Esophagus squamous epithelium (tissue), 5 donors: ENCODE measurements at places on chromosomes 7 and 10. TPM values are rescaled to one million over a fixed set of nuclear protein-coding genes. Genes with fewer than 3 reads are reported as not detected.

DNA sequence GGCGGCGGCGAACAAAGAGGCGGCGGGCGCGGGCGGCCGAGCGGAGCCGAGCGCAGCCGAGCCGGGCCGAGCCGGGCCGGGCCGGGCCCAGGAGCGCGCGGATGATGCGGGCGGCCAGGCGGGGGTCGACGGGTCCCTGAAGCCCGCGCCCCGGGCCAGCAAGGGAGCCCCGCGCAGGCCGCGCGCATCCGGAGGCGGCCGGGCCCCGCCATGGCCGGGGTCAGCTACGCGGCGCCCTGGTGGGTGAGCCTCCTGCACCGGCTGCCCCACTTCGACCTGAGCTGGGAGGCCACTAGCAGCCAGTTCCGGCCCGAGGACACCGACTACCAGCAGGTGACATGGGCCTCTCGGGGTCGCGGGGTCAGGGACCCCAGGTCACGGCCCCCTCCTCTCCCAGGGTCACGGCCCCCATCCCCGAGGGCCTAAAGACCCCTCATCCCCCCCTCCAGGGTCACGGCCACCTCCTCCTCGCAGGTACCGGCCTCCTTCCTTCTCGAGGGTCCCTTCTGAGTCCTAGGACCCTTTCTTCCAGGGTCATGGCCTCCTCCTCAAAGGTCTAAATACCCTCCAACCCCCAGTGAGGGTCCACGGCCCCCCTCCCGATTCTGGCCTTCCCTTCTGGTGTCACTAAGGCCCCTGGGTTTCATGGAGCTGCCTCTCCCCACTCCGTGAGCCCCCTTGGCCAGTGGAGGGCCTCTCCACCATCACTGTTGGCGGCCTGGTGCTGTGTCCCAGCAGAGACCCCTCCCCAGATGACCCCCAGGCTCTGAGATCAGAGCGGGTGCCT is at the start of gene TTYH3:
Gene TTYH3, plus strand, starts transcription at position 41 of the 787 bp plus-strand sequence. Its CDS starts 170 bp downstream, at position 211.
- no peak for DNase-seq

GRCh38 chr10:95840121-95840520 is 67.7 kb upstream of the CC2D2B start:
- no peak for DNase-seq

Gene GIMAP8
- 4.0 TPM for total RNA-seq

Gene HOXA2
- total RNA-seq = 1.5 TPM

DNA sequence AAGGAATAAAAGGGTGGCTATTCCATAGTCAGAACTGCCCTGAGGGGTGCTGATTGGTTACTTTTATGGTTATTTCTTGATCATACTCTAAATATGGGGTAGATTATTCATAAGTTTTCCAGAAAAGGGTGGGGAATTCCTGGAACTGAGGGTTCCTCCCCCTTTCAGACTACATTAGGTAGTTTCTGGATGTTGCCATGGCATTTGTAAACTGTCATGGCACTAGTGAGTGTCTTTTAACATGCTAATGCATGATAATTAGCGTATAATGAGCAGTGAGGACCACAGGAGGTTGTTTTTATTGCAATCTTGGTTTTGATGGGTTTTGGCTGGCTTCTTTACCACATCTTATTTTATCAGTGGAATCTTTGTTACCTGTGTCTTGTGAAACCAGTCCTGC is 26.5 kb upstream of the POT1 start:
- no peak for DNase-seq

DNA sequence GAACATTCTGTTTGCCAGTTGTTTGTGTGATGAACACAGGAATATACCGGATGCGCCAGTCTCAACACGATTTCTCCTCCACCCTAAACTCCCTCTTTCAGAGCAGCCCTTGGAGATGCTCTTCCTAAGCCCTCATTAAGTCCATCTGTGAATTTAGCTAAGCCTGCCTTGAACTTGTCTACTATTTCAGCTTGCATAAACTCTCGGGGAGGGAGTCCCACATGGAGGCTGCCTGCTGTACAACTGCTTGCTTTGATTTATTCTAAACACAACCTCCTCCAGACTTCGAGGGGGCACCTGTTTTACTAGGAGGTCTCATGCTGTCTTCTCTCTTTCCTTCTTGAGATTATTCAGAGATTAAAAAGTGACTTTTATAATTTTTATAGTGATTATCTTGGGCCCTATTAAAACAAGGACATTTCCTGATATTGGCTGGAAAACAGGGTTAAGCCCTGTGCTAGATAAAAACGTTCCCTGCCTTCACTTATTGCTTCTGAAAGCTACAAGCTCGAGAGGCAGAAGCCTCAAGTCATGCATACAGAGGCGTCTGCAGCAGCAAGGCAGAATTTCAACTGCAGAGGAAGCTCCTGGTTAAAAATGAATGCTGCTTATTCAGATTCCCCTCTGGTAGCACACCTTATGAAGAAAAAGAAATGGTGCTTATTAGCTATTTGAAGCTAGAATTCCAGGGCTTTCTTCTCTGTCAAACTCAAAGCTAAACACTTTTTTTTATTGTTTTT is 174.3 kb downstream of the FANK1 start:
- DNase-seq = no peak

- DNase-seq = no peak
Measured at GRCh38 chr7:40102897-40103296, 31.5 kb downstream of the MPLKIP start.

- no peak for DNase-seq
Measured at GRCh38 chr7:23275912-23276311, 23.2 kb upstream of the MALSU1 start.

DNA sequence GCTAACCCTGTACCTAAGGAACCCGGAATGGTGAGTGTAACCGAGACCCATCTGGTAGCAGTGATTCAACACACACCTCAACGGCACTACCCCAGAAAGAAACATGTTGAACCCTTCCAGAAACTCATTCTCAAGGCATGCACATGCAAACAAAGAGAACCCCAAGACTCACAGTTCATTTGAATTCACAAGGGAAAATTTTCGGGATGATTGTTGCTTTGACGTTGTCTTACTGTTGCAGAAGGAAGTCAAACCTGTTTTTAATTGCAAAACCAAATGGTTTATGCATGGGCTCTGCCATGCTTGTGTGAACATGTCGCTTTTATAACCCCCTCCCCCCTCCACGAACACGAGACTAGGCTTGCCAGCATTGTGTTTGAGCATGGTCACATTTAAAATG is 539.7 kb downstream of the GATA3 start:
- DNase-seq = no peak
